ENCODE measurements at places on chromosomes 5 and 9.

- DNase-seq, result no peak
Observed at GRCh38 chr9:108269371-108269770, 586.4 kb downstream of the ACTL7B start.

DNA sequence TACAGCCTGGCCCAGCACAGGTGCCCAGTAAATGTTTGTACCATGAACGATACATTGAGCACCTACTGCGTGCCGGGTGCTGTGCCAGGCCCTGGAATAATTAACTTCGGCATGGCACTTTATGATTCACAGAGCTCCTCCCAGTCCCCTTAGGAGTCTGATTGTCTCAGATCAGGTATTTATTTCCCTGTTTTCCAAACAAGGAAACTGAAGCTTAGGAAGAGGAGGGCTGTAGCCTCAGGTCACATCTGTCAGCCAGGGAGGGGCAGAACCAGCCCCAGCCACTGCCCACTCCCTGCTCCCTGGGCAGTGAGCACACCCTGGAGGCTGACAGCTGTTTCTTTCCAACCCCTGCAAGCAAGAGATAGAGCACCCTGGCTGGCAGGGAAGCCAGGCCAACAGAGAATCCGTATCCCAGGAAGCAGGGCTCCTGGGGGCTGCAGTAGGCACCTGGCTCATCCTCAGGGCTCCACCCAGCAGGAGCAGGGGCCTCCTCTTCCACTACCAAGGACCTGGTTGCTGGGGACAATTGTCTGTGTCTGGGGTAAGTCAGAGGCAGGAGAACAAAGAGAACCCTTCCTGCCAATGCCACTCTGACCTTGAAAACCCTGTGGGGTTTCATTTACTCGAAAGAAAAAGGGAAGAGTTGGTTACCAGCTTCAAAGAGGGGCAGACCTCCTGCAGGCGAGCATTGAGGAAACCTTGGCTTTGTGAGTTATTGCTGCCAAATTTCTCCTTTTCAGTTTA, 69.0 kb downstream of the DAB2IP start:
- DNase-seq, result no peak

GRCh38 chr9:128232528-128233428, 29.6 kb downstream of the DNM1 start:
- DNase-seq, result peak; percentile 30

- DNase-seq, result no peak
Observed at GRCh38 chr9:3179711-3180110, 335.8 kb upstream of the PUM3 start.

DNA sequence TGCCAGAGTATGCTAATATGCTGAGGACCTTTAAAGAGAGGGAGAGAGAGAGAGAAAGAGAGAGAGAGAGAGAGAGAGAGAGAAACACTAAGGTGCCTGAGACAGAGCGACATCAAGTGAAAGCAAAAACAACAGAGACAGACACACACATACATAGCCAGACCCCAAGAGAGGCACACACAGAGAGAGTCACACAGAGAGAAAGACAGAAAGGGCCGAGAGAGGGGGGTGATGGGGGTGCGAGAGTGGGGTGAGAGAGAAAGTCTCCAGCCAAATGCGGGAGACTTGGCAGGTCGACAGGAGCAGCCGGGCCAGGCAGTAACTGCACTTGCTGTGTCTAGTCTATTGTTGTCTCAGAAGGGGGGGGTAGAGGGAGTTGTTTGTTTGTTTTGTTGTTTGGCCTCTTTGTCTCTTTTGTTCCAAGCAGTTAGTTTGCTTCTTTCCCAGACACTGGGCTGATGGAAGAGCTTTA, 30.1 kb upstream of the NFIB start:
- DNase-seq, result peak; percentile 69

- peak; percentile 76 for DNase-seq
Observed at GRCh38 chr9:88388886-88389605, 802 bp downstream of the SPIN1 start.

Measured in Right ventricle myocardium inferior (tissue), 1 donor.